ENCODE measurements at places on chromosomes 2 and 18. TPM values are rescaled to one million over a fixed set of nuclear protein-coding genes. Genes with fewer than 3 reads are reported as not detected.

C2orf80 gene
- total RNA-seq: not detected

CCDC74A gene
- 12.0 TPM for total RNA-seq

AQP12B gene
- not detected for total RNA-seq

CABYR gene
- 6.7 TPM for total RNA-seq

C2orf72 gene
- total RNA-seq: not detected

TMEM163 gene
- 0.12 TPM for total RNA-seq

TNFAIP6 gene
- total RNA-seq: 13.1 TPM

KLHL41 gene
- 0.97 TPM for total RNA-seq

PGAP1 gene
- 9.2 TPM for total RNA-seq

CIAO1 gene
- 90.3 TPM for total RNA-seq

CD207 gene
- not detected for total RNA-seq

GPR75 gene
- 2.9 TPM for total RNA-seq

HOXD3 gene
- total RNA-seq: 22.4 TPM

MTERF4 gene
- total RNA-seq: 29.0 TPM

GKN2 gene
- not detected for total RNA-seq

POTEJ gene
- not detected for total RNA-seq

AQP12A gene
- total RNA-seq: not detected

ABCB11 gene
- under 0.01 TPM for total RNA-seq
